PC-3 (cell line): ENCODE measurements at places on chromosomes 12 and 14. TPM values are rescaled to one million over a fixed set of nuclear protein-coding genes. Genes with fewer than 3 reads are reported as not detected.

DNA sequence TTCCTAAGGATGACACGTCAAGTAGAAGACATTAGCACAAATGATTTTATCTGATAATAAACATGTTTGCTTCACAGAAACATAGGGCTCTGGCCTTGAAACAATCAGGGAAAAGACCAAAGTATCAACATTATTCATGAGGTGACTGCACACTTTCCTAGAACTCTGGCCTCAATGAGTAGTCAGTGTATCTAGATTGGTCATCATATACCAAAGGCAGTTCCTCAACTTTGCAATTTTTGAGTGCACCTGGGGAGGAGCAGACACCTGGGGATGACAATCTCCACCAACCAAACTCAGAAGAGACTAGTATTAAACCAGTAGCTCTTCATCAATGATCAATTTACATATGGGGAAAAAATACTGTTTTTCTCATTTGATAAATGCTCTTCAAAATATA lies 4.5 kb downstream of the EDDM3A start:
- no peaks in the 10 kb centered on the region for H3K4me1 ChIP-seq
- no peaks in the 10 kb centered on the region for H3K36me3 ChIP-seq
- no peak for DNase-seq
- H3K27ac ChIP-seq = no peak overlapping the region

GRCh38 chr12:124758266-124759220 lies 105.1 kb downstream of the SCARB1 start:
- no peaks in the 10 kb centered on the region for H3K27me3 ChIP-seq
- no peak for DNase-seq
- H3K27ac ChIP-seq = no peak overlapping the region
- no peaks in the 10 kb centered on the region for H3K4me1 ChIP-seq
- no peak overlapping the region for H3K4me3 ChIP-seq

- no peak overlapping the region for H3K4me3 ChIP-seq
- DNase-seq = no peak
- no peaks in the 10 kb centered on the region for H3K36me3 ChIP-seq
- 0 out of 2 replicates have a peak, but pooled peaks cover 4% of the 10 kb centered on the region for H3K27me3 ChIP-seq
- H3K27ac ChIP-seq = no peak overlapping the region
Measured at GRCh38 chr12:95896846-95897245, 38.1 kb downstream of the SNRPF start.

DNA sequence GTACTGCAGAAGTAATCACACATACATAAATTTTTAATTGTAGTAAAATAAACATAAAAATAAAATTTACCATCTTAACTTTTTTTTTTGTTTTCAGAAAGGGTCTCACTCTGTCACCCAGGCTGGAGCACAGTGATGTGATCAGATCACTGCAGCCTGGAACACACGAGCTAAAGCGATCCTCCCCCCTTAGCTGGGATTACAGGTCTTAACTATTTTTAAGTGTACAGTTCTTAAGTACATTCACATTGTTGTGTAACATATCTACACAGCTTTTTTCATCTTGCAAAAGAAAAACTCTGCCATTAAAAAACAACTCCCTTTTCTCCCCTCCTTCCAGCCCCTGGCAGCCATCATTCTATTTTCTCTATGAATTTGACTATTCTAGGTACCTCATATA lies 92.3 kb downstream of the PPP1R12A start:
- H3K27ac ChIP-seq = no peak overlapping the region
- peaks cover 22% of the 10 kb centered on the region for H3K4me1 ChIP-seq
- H3K4me3 ChIP-seq = no peak overlapping the region

Gene CELA1
- total RNA-seq = not detected in 2 replicates

Gene SERPINA5
- not detected in 2 replicates for total RNA-seq

DNA sequence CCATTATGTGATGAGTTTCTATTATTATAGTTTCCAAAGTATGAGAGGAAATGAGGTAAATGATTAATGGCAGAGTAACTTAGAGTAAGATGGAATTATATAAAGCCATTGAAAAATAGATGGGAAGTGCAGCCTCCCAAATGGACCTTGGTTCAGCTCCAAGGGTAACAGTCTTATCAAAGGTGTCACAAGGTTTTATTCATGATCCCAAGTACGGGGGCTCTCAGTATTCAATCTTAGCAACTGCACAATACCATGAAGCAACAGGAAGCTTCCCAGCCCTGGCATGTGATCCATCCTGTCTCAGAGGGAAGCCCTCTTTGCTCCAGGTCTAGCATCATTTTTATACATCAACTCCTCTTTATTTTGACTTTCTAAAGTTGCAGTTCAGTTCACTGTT lies 948.2 kb downstream of the GALC start:
- no peaks in the 10 kb centered on the region for H3K27me3 ChIP-seq
- no peak overlapping the region for H3K4me3 ChIP-seq
- no peaks in the 10 kb centered on the region for H3K36me3 ChIP-seq
- no peak overlapping the region for H3K27ac ChIP-seq

Gene LRRC10
- total RNA-seq = not detected in 2 replicates

Gene KRT85
- total RNA-seq = not detected in 2 replicates

GRCh38 chr12:103852498-103852997 lies 11.5 kb upstream of the NT5DC3 start:
- H3K4me1 ChIP-seq = peaks cover 41% of the 10 kb centered on the region
- H3K36me3 ChIP-seq = no peaks in the 10 kb centered on the region
- peak; percentile 47 for DNase-seq
- no peak overlapping the region for H3K27ac ChIP-seq
- H3K27me3 ChIP-seq = no peaks in the 10 kb centered on the region
- no peak overlapping the region for H3K4me3 ChIP-seq

Gene TC2N
- total RNA-seq = 3.7 and 6.2 TPM in 2 replicates

DNA sequence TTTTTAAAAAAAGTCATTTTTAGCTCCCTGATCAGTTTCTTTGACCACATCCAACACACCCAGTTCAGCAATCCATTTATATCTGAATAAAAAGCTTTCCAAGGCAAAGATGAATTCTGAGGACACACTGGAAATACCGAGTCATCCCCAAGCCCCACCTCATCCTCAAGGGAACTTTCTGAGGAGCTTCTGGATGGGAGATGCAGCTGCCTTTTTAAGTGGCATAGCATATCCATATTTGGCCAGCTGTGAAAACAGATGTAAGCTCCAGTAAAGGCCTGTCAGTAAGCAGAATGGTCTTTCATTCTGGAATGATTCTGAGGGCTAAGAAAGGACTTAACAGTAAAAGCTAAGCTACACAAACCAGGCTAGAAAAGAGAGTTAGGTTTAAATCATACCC lies 18.4 kb downstream of the ZFYVE1 start:
- no peak overlapping the region for H3K27ac ChIP-seq
- H3K4me3 ChIP-seq = no peak overlapping the region
- H3K27me3 ChIP-seq = no peaks in the 10 kb centered on the region
- no peaks in the 10 kb centered on the region for H3K36me3 ChIP-seq

Gene ZNF705A
- total RNA-seq = not detected in 2 replicates

- no peaks in the 10 kb centered on the region for H3K36me3 ChIP-seq
- H3K27me3 ChIP-seq = peaks cover 3% of the 10 kb centered on the region; the same call in 1 of the 2 replicates
- H3K4me1 ChIP-seq = no peaks in the 10 kb centered on the region
- no peak overlapping the region for H3K4me3 ChIP-seq
- no peak overlapping the region for H3K27ac ChIP-seq
Measured at GRCh38 chr14:105941226-105942166, 415.1 kb downstream of the TMEM121 start.

GRCh38 chr14:51293149-51293911 lies 53.3 kb downstream of the TMX1 start:
- no peak overlapping the region for H3K27ac ChIP-seq
- no peaks in the 10 kb centered on the region for H3K27me3 ChIP-seq
- H3K4me1 ChIP-seq = peaks cover 12% of the 10 kb centered on the region
- no peaks in the 10 kb centered on the region for H3K36me3 ChIP-seq
- DNase-seq = no peak
- no peak overlapping the region for H3K4me3 ChIP-seq
